ENCODE measurements at places on chromosomes 7 and 10. TPM values are rescaled to one million over a fixed set of nuclear protein-coding genes. Genes with fewer than 3 reads are reported as not detected.

NPSR1 gene
- polyA plus RNA-seq: not detected

CACNA2D1 gene
- polyA plus RNA-seq: 6.9 TPM

GRCh38 chr10:34150103-34150502, 665.0 kb downstream of the PARD3 start:
- no peak for DNase-seq

GRCh38 chr7:55360486-55360885, 4.7 kb upstream of the LANCL2 start:
- no peak for DNase-seq

GRCh38 chr10:80460399-80461207, 6.5 kb downstream of the TSPAN14 start:
- peak; percentile 54 for DNase-seq
